Activated CD8-positive, alpha-beta memory T cell treated with anti-CD3 and anti-CD28 coated beads, Interleukin-2, amount 50 U/mL, for 48 hours (primary cell): ENCODE measurements at places on chromosomes 3 and 15.

DNA sequence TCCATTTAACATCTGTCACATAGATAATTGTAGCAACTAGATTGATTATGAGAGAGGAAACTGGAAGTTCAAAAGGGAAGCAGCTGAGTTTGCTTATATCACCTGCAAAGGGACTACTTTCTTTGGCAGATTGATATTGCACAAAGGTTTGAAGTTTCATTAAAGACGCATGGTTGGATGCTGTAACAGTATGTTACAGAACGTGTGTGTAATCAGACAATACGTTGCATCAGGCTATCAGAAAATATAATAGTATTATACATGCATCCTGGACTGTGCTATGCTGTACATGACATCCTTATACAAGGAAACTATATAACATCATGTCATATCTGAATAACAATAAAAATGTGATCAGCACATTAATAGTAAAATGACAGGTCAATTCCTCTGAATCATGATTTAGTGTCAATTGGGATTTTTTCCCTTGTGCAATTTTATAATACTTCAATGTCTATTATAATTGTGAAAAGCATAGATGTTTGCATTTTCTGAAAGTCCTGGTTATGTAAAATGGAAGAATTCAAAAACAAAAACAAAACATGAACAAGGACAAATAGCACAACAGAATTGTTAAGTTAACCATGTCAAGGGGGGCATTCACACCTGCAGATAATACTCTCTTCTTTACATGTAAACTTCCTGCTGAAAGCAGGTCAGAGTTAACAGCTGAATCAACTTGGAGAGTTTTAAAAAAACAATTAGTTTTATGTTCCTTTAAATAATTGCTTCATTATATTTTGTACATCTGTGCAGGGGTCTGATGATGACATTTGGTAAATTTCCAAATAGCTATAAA lies 283.2 kb upstream of the KCNH8 start:
- DNase-seq = no peak

GRCh38 chr3:146280864-146281263 lies 30.0 kb upstream of the PLSCR4 start:
- no peak for DNase-seq

DNA sequence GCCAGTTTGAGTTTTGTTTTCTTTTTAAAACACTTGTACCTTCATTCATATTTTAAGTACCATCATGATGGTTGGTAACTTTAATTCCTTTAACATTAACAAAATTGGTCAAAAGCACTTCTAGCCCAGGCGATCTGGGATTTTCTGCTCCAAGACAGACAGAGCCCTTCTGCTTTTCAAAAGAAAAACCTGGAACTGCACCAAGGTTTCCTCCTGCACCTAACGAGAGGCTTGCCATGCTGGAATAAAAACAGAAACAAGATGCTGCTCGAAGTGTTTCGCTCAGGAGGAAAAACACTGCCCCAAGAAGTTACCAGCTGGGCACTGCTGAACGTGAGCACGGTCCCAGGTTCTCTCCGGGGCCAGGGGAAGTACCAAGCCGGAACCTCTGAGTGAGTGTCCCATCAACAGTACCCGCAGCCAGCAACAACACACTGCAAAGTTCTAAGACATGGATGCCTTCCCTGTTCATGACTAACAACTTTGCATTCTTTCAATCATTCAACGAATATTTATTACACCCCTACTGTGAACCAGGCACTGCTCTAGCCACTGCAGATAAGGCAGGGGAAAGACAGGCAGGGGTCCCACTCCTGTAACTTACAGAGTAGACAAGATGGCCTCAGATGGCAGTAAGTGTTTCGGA lies 98.8 kb downstream of the XXYLT1 start:
- DNase-seq = no peak

DNA sequence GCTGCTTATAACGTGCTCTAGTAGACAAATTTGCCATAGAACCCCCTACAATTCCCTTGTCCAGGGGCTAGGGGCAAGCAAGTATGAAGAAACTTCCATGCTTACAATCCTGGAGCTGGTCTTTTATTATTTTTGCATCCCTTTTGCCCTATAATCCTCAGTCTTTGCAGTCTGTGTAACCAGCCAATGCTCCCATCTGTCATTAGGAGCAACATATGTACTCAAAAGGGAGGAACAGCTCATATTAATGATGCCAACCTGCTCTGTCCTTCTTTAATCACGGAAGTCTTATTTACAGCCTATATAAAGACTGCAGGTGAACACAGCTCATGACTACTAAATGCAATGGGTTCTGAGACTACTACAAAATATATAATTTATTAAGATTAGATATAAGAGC lies 263.3 kb downstream of the ZIC1 start:
- DNase-seq = no peak

DNA sequence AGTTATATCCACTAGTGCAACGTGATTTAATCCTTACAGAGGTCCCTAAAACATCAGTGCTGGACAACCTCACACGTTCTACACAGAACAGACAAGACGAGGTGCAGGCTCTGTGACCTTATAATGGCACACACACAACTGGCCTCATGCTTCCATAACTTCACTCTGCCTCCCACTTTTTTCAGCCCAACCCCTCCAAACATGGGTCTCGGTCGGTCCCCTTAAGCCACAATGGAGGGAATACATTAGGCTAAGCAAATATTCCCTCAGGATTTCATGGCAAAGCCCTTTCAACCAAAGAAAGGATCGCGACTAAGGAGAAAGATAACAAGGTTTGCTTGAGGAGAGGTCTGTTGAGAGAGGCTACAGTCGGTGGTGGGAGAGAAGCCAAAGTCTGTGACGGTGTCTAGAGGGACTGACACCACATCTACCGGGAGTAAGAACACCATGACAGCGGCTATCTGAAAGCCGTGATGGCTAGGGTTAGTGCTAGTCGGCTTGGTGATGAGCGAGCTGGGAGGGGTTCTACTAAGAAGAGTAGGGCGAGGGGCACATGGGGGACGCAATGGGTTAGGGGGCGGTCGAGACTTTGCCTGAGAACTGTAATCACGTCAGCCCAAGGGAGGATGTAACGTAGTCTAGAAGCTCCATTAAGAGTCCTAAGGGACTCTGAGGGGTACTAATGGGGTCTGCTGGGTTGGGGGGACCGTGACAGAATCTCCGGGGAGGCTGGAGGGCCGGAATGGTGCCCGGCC lies 1.0 kb downstream of the MYO9A start:
- DNase-seq = no peak

DNA sequence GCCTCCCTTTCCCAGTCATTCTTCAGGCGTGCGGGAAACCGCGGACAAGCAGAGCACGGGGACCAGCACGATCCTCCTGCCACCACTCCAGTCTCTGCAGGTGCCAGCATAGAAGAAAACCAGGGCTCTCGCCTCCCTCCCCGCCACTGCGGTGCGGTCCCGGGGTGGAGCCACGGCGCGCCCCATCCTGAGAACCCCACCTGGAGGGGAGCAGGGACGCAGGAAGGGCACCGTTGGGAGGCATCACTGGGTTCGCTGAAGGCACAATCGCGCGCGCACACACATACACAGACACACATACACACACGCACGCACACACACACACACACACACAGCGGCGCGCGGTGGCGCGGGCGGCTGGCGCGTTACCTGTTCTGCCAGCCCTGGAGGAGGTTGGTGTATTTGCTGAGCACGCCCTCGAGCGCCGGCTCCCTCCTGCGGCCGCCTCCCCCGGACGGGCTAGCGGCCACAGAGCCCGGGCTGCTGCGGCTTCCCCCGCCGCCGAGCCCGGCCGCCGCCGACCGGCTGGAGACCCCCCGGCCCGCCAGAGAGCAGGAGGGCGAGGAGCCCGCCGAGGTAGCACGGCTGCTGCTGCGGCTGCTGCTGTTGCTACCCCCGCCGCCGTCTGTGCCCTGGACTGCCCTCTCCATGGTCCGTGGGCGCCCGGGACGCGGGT lies 394 bp downstream of the OSBPL10 start:
- DNase-seq = peak; percentile 72

- DNase-seq = no peak
Measured at GRCh38 chr15:96142498-96142897, 188.0 kb upstream of the NR2F2 start.

DNA sequence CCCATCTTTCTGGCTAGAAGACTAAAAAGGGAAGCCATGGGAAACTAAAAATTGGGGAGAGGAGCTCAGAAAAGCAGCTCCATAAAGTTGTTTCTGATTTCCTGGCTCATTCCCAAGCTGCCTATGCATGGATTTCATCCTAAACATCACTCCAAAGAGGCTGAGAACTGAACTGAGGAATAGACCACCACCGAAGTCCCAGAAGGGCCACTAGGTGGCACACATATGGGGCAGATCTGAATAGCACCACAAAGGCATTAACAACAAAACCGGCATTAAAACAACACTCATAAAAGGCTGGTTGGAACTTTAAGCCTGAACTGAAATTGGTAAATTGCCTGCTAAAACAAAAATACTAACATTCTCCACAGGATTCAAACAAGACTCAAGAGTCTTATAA lies 106.3 kb downstream of the PLD1 start:
- DNase-seq = no peak

DNA sequence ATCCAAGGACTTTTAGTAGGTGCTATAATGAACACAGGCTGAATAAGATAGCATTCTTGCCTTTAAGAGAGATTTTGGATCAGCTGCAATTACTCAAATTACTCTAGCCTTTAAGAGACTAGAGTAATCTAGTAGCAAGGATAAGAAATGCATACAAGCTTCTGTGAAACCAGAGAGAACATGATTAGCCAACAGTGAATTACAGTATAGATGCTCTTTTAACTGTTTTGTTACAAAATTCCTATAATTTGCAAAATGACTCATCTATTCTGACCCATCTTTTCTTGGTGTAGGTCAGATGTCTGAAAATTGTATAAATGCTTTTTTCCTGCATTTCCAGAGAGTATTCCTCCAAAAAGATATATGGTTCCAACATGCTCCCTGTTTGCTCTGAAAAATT lies 66.9 kb downstream of the CEP63 start:
- DNase-seq = no peak

GRCh38 chr3:133283958-133284807 lies 115.7 kb upstream of the BFSP2 start:
- DNase-seq = no peak
